ENCODE measurements at places on chromosomes 2 and 18. TPM values are rescaled to one million over a fixed set of nuclear protein-coding genes. Genes with fewer than 3 reads are reported as not detected.

SMYD1 gene
- total RNA-seq = not detected

ZDBF2 gene
- 5.9 TPM for total RNA-seq

GALNT14 gene
- 5.6 TPM for total RNA-seq

PJVK gene
- total RNA-seq = 2.9 TPM

VIL1 gene
- total RNA-seq = 0.62 TPM

SNTG2 gene
- total RNA-seq = not detected

LAMA3 gene
- 4.5 TPM for total RNA-seq

DNA sequence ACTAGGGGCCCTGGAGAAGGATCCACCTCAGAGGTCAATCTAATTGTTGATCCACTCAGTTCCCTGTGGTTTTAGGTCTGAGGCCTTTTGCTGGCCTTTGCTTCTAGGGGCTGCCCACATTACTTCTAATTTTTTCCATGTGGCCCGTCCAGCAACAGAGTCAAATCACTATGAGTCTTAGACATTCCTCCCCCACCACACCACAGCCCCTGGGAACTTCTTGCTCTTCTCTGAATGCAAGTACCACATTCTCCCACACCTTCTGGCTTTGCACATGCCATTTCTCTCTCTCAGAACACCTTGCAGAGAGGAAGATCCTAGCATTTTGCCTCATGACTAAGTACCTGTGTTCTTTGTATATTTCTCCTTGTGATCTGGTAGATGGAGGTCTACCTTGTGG is 286.9 kb downstream of the SETBP1 start:
- no peaks in the 10 kb centered on the region for H3K27me3 ChIP-seq
- no peaks in the 10 kb centered on the region for H3K36me3 ChIP-seq
- H3K4me3 ChIP-seq = no peak overlapping the region
- no peak for DNase-seq
- H3K27ac ChIP-seq = no peak overlapping the region
- no peaks in the 10 kb centered on the region for H3K4me1 ChIP-seq

GRCh38 chr18:48197819-48198218 is 211.4 kb downstream of the ZBTB7C start:
- H3K4me1 ChIP-seq = no peaks in the 10 kb centered on the region
- DNase-seq = no peak
- H3K27me3 ChIP-seq = no peaks in the 10 kb centered on the region

- H3K36me3 ChIP-seq = no peaks in the 10 kb centered on the region
- no peaks in the 10 kb centered on the region for H3K27me3 ChIP-seq
- no peaks in the 10 kb centered on the region for H3K4me1 ChIP-seq
Measured at GRCh38 chr2:28082131-28082530, 191.6 kb downstream of the BABAM2 start.

DNA sequence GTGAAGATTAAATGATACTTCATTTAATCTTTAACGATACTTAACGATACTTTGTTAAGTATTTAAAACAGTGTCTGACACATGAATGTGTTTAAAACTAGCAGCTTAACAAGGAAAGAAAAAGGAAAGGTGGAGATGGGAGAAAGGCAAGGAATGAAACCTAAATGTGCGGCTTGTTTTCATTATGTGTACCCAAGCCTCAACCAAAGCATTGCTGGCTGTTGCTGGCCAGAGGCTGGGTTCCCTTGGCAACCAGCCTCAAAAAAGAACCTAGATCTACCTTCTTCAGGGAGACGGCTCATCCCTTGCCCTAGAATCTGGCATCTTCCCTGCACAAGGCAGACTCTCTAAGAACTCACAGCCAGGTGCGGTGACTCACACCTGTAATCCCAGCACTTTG is 13.8 kb upstream of the PCBP1 start:
- H3K4me1 ChIP-seq = peaks cover 12% of the 10 kb centered on the region
- H3K27ac ChIP-seq = no peak overlapping the region
- no peaks in the 10 kb centered on the region for H3K27me3 ChIP-seq
- no peak for DNase-seq
- H3K4me3 ChIP-seq = no peak overlapping the region

GRCh38 chr2:113877711-113878598 is 11.9 kb upstream of the ACTR3 start:
- no peaks in the 10 kb centered on the region for H3K4me1 ChIP-seq
- no peak overlapping the region for H3K27ac ChIP-seq
- no peak for DNase-seq
- H3K36me3 ChIP-seq = no peaks in the 10 kb centered on the region
- no peaks in the 10 kb centered on the region for H3K27me3 ChIP-seq

- no peak overlapping the region for H3K4me3 ChIP-seq
- H3K27ac ChIP-seq = no peak overlapping the region
- no peaks in the 10 kb centered on the region for H3K4me1 ChIP-seq
- no peak for DNase-seq
- no peaks in the 10 kb centered on the region for H3K36me3 ChIP-seq
Measured at GRCh38 chr2:68605939-68606338, 37.4 kb upstream of the PROKR1 start.

DNA sequence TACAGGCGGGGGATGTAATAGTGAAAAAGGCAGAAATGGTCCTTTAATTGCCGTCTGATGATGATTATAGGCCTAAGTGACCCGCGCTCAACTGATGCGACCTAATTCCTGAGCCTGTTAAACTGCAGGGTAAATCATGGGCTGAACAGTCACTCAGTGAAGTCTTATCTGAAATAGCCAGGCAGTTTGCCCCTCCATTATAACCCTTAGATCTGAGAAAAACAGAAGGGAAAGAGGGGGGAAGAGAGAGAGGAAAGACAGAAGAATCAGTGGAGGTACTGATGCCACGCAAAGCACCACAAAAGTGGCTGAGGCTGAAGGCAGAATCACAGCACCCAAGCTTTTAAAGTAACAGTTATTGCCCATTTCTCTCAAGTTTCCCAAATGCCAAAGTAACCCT is 73.1 kb upstream of the DNMT3A start:
- H3K4me1 ChIP-seq = peaks cover 42% of the 10 kb centered on the region
- no peak overlapping the region for H3K27ac ChIP-seq
- no peaks in the 10 kb centered on the region for H3K27me3 ChIP-seq

DNA sequence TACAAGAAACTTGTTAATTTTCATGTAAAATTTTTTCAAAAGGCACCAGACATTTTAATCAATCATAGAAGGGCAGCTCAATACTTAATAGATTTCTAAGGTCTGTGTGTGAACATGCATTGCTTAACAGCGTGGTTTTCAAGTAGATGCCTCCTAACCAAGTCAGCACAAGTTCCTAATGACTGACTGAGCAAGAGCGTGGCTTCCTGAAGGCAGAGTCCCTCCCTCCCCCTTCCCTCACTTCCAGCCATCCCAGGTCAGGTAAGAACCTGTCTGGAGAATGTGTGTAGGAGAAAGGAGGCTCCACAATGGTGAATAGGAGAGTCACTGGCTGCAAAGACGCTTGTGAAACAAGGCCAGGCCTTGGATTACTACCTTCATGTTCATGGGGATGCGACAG is 33.5 kb upstream of the DAPL1 start:
- no peaks in the 10 kb centered on the region for H3K27me3 ChIP-seq
- H3K27ac ChIP-seq = no peak overlapping the region
- no peak overlapping the region for H3K4me3 ChIP-seq
- no peaks in the 10 kb centered on the region for H3K4me1 ChIP-seq

DNA sequence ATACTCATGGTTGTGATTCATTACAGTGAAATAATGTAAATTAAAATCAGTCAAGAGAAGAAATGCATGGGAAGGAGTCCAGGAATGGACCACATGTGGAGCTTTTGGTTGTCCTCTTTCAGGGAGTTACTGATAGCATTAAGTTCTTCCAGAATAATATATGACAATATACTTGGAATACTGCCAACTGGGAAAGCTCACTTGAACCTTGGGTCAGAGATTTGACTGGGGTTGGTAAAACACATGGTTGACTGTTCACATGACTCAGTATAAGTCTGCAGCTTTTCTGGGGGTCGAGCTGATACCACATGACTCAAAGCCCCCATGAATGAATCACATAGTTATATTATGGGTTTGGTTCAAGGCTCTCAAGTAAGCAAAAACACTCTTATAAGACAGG is 1109.0 kb upstream of the CHAC2 start:
- H3K4me1 ChIP-seq = no peaks in the 10 kb centered on the region
- no peaks in the 10 kb centered on the region for H3K27me3 ChIP-seq
- no peaks in the 10 kb centered on the region for H3K36me3 ChIP-seq
- no peak for DNase-seq
- H3K4me3 ChIP-seq = no peak overlapping the region

DNA sequence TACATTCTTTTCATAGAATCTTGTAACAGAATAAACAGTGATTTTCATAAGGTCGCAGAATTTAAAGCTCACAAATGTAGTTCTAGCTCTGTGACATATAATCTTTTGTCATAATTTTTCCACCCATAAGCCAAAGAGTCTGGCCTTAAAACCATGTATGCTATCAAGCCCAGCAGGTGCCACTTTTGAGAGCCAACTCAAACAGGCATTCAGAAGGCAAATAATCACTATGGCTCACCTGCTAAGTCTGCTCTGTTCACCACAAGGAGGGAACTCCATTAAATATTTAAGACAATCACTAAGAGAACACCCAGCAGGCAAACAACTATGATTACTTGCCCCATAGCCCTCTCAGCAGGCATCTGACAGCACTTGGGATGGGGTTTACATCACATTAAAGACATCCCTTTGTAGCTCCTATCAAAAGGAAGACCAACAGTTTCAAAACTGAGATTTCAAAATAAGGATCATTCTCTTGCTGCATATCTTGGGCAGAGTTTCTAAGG is 241.6 kb downstream of the PDE11A start:
- H3K27me3 ChIP-seq = no peaks in the 10 kb centered on the region
- no peak overlapping the region for H3K4me3 ChIP-seq
- no peaks in the 10 kb centered on the region for H3K36me3 ChIP-seq
- no peak for DNase-seq
- no peak overlapping the region for H3K27ac ChIP-seq
- H3K4me1 ChIP-seq = no peaks in the 10 kb centered on the region

DNA sequence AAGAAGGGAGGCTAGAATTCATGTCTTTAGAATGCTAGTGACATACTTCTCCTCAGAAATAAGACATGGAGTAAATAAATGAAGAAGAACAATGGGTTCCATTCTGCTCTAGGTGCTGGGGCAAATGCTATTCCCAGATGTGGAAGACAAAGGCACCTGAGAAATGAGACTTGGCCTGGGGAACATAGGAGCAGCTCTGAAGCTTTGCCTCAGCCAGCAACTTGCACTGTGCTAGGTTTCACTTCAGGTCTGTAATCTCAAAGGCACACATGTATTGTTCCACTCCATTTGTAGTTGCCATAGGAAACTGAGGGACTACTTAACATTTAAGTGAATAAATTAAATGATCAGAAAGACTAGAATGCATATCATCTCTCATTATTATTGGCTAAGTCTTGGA is 538.9 kb upstream of the REG3G start:
- DNase-seq = no peak
- no peak overlapping the region for H3K27ac ChIP-seq
- no peaks in the 10 kb centered on the region for H3K36me3 ChIP-seq
- H3K4me1 ChIP-seq = no peaks in the 10 kb centered on the region
- no peaks in the 10 kb centered on the region for H3K27me3 ChIP-seq

DNA sequence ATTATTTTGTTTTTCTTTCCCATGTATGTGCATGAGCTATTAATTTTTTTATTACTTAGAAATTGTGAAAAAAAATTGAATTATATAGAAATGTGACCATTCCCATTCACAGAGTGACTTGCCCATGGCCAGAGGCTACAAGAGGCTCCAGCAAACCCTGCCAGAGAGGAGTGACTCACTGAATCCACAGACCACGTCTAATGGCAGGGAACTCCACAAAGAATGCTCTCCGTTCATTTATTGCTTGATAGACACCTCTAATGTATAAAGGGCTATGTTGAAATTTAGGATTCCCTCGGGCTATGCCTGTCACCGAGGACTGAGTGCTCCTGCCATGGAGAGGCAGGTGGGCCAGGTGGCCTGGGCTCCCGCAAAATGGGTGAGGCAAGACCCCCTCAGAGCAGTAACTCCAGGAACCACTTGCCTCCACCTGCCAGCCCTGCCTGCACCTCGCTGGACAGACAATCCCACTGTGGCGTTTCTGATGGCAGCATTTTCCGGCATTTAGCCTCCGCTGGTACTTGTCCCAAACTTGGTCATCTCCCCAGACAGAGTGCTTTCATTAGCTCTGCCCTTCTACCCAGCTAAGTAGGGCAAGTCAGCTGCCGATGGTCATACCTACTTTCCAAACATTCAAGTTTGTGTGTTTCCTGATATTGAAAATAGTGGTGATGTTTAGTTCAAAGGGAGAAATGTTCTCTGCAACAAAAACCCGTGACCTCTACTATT is 200.3 kb downstream of the PRKCE start:
- no peaks in the 10 kb centered on the region for H3K27me3 ChIP-seq
- no peak for DNase-seq
- H3K4me3 ChIP-seq = no peak overlapping the region
- peaks cover 27% of the 10 kb centered on the region for H3K4me1 ChIP-seq
- H3K36me3 ChIP-seq = no peaks in the 10 kb centered on the region

GRCh38 chr18:74204526-74205152 is 56.3 kb downstream of the TIMM21 start:
- H3K4me3 ChIP-seq = no peak overlapping the region
- no peak for DNase-seq
- no peaks in the 10 kb centered on the region for H3K36me3 ChIP-seq
- no peaks in the 10 kb centered on the region for H3K4me1 ChIP-seq

- no peak overlapping the region for H3K4me3 ChIP-seq
- H3K36me3 ChIP-seq = no peaks in the 10 kb centered on the region
- H3K4me1 ChIP-seq = no peaks in the 10 kb centered on the region
- DNase-seq = no peak
- H3K27ac ChIP-seq = no peak overlapping the region
Measured at GRCh38 chr2:115414466-115414865, 972.0 kb downstream of the DPP10 start.

- no peaks in the 10 kb centered on the region for H3K36me3 ChIP-seq
- no peaks in the 10 kb centered on the region for H3K4me1 ChIP-seq
- H3K4me3 ChIP-seq = no peak overlapping the region
- no peak for DNase-seq
Measured at GRCh38 chr2:207471261-207471660, 58.5 kb upstream of the CREB1 start.

- DNase-seq = no peak
- H3K27me3 ChIP-seq = peaks cover 2% of the 10 kb centered on the region
- H3K36me3 ChIP-seq = no peaks in the 10 kb centered on the region
- no peak overlapping the region for H3K27ac ChIP-seq
- H3K4me3 ChIP-seq = no peak overlapping the region
- H3K4me1 ChIP-seq = no peaks in the 10 kb centered on the region
Measured at GRCh38 chr2:236715077-236715476, 145.5 kb downstream of the ACKR3 start.

- H3K27ac ChIP-seq = no peak overlapping the region
- no peaks in the 10 kb centered on the region for H3K27me3 ChIP-seq
- no peak for DNase-seq
- no peak overlapping the region for H3K4me3 ChIP-seq
- no peaks in the 10 kb centered on the region for H3K36me3 ChIP-seq
Measured at GRCh38 chr2:219010162-219010756, 17.0 kb upstream of the CRYBA2 start.

DNA sequence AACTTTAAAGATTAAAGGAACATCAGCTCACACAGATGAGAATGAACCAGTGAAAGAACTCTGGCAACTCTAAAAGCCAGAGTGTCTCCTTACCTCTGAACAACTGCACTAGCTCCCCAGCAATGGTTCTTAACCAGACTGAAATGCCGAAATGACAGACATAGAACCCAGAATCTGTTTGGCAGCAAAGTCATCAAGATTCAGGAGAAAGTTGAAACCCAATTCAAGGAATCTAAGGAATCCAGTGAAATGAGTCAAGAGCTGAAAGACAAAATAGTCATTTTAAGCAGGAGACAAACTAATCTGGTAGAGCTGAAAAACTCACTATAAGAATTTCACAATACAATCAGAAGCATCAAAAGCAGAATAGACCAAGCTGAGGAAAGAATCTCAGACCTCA is 72.0 kb downstream of the STRADB start:
- H3K36me3 ChIP-seq = no peaks in the 10 kb centered on the region
- H3K27me3 ChIP-seq = no peaks in the 10 kb centered on the region
- no peak for DNase-seq

- no peak overlapping the region for H3K27ac ChIP-seq
- H3K27me3 ChIP-seq = no peaks in the 10 kb centered on the region
- no peaks in the 10 kb centered on the region for H3K36me3 ChIP-seq
- DNase-seq = no peak
Measured at GRCh38 chr2:15058721-15059157, 426.2 kb downstream of the LRATD1 start.
